ENCODE measurements at places on chromosomes 11 and 22.

DNA sequence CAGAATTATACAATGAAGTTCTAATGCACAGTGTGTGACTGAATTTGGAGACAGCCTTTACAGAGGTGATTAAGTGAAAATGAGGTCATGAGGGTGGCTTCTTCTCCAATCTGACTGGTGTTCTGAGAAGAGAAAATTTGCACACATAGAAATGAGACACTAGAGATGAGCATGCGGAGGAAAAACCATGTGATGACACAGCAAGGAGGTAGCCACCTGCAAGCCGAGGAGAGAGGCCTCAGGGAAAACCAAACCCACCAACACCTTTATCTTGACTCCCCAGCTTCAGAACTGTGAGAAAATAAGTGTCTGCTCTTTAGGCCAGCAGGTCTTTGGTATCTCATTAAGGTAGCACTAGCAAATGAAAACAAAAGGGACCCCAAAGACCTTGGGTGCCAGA is 93.2 kb downstream of the GGTLC2 start:
- no peak for DNase-seq

DNA sequence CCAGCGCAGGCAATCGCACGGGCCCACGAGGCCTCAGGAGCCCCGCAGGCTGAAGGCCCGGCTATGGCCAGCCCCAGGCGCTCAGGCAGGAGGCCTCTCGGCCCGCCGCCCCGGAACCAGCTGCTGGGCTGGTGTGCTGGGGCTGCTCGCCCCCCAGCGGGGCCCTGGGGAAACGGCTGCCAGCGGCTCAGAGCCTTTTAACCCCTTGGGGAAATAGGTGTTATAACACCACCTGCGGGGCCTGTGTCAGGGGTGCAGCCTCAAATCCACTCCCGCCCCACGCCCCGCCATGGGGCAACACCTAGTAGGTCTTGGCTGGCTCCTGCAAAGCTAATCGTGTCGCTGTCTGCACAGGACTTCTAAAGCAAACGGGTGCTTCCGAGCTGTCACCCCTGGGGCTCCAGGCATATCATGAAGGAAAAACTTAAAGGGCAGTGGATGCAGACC is 237.4 kb downstream of the TTC28 start:
- peak; percentile 18 for DNase-seq

DNA sequence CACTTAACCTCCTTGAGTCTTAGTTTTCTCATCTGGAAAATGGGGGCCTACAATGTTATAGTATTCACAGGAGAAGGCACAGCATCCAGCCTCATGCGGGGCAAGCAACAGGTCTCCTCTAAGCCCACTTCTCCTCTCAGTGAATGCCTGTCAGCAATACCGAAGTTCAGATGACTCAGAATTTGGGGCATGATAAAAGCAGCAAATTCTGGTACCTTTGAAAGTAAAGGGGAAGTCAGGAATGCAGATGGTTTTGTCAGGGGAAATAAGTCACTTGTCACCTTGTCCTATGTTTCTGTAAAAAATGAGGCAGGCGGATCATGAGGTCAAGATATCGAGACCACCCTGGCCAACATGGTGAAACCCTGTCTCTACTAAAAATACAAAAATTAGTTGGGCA is 350.2 kb downstream of the LARGE1 start:
- no peak for DNase-seq

- no peak for DNase-seq
These were observed 24.7 kb downstream of the TUB start for GRCh38 chr11:8105666-8106065.

DNA sequence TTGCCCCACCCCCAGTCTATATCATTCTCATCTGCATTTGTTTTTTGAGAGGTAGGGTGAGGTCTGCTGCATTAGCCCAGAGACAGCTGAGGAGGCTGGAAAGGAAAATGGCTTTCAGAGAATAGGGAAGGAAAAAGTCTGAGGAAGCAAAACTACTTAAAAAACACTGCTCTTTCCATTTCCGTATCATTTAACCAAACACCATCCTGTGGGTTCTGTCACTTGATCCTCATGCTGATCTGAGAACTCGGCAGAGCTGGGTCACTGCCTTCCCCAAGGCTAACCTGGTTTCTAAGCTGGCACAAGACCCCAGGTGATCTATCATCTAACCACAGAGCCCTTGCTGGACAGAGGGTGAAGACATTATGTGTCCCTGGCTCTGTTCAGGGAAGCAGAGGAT is 1.2 kb downstream of the FOLR2 start:
- DNase-seq: no peak
